Putamen (tissue), 1 donor: ENCODE measurements at places on chromosomes 16 and 17.
A peak's percentile ranks its signal among the peaks of the same experiment; 100 is the strongest.

DNA sequence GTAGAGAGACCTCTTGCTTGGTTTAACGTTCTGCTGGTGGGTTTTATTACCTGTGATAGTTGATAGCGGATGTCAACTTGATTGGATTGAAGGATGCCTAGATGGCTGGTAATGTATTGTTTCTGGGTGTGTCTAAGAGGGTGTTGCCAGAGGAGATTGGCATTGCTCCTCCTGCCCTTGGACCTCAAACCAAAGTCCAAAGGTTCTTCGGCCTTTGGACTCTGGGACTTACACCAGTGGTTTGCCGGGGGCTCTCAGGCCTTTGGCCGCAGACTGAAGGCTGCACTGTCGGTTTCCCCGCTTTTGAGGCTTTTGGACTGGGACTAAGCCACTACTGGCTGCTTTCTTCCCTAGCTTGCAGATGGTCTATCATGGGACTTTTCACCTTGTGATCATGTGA, 17.5 kb upstream of the TNRC6C start:
- DNase-seq, result no peak

GRCh38 chr17:13541032-13541480, 60.7 kb downstream of the HS3ST3A1 start:
- DNase-seq, result no peak

GRCh38 chr17:49342575-49342936, 19.5 kb downstream of the ZNF652 start:
- DNase-seq, result no peak

- DNase-seq, result no peak
These were observed 12.8 kb downstream of the TSPOAP1 start for GRCh38 chr17:58315750-58316149.

DNA sequence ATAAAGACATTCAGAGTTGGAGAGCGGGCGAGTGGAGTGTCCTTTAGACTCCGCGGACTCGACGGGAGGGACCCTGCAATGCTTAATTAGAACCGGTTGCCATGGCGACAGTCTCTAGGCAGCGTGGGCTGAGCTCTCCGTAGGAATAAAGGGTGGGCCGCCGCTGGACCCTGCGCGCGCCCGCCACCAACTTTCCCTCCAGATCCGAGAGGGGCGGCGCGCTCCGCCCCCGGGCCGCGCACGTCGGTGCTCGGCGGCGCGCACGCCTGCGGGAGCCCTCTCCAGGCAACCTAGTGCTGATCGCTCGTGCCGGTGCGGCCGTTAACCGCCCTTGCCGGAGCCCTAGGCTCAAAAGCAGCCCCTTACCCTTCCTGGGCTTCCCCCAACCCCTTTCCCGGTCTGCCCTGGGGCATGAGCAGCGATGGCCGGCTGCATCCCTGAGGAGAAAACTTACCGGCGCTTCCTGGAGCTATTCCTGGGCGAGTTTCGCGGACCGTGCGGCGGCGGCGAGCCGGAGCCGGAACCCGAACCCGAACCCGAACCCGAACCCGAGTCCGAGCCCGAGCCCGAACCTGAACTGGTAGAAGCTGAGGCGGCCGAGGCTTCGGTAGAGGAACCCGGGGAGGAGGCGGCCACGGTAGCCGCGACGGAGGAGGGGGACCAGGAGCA, at the start of gene PPM1E:
TSS of gene PPM1E (plus strand) at position 278 of the 669 bp plus-strand sequence.
- peak; percentile 8 for DNase-seq

- no peak for DNase-seq
These were observed 65.7 kb downstream of the MARF1 start for GRCh38 chr16:15576960-15577958.

DNA sequence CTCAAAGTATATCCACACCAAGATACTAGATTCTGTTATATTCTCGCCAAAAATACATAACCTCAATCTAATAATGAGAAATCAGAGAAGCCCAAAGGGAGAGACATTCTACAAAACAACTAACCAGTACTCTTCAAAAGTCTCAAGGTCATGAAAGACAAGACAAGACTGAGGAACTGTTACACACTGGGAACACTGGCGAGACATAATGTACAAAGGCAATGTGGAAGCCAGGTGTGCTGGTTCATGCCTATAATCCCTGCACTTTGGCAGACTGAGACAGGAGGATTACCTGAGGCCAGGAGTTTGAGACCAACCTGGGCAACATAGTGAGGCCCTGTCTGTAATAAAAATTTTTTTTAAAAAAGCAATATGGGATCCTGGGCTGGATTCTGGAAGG, 85.9 kb downstream of the SPAG9 start:
- DNase-seq, result no peak

- DNase-seq, result no peak
These were observed 29.2 kb upstream of the FASN start for GRCh38 chr17:82127315-82127595.

DNA sequence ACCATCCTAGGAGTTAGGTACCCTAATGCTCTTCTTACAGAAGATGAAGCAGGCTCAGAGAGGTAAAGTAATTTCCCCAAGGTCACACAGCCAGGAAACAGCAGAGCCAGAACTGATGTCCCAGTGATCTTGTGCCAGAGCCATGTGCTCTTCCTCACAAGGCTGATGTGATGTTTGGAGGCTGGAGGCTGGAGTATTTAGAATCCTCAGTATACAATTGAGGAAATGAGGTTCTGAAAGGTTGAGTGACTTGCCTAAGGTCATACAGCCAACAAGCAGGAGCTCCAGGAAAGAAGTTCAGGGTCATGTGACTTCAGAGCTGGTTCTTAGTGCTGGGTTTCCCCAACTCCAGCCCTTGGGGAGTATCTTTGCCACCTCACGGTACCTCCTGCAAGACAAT, 18.5 kb downstream of the ITPRIPL2 start:
- DNase-seq, result no peak

GRCh38 chr16:47481698-47482374, 20.7 kb downstream of the PHKB start:
- DNase-seq, result no peak

DNA sequence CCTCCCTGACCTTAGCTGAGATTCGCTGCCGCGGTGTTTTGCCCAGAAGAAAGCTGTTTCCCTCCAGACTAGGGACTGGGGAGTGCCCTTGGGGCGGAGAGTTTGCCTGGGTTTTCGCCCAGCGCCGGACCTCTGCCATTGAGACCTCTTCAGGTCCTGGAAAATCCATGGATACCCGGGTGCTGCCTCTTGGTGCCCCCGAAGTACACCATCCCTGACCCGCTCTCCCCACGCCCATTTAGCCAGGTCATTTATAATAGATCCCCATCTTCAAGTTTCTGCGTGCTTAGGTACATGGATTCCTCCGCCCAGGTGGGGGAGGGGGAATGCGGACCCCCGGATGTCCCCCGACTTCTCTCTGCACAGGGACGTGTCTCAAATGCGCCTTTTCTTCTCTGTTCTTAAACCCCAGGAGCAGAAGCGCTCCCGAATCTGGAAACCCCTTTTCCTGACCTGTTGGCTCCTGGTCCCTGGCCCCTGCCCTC, 15.0 kb upstream of the CBX8 start:
- no peak for DNase-seq

DNA sequence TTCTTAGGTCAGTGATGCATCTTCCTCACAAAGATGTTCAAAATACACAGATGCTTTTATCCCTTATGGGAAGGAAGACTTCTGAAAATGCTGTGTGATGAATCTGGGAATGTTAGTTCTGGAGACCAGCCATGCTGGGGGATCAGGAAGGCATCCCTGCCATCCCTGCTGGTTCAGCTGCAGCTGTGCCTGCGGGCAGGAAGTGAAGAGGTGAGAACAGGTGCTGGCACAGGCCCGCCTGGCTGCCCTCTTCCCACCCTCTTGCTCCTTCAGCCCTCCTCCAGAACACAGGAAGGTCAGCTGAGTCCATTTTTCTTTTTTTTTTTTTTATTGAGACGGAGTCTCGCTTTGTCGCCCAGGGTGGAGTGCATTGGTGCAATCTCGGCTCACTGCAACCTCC, 15.2 kb downstream of the RAB11FIP3 start:
- DNase-seq, result no peak

DNA sequence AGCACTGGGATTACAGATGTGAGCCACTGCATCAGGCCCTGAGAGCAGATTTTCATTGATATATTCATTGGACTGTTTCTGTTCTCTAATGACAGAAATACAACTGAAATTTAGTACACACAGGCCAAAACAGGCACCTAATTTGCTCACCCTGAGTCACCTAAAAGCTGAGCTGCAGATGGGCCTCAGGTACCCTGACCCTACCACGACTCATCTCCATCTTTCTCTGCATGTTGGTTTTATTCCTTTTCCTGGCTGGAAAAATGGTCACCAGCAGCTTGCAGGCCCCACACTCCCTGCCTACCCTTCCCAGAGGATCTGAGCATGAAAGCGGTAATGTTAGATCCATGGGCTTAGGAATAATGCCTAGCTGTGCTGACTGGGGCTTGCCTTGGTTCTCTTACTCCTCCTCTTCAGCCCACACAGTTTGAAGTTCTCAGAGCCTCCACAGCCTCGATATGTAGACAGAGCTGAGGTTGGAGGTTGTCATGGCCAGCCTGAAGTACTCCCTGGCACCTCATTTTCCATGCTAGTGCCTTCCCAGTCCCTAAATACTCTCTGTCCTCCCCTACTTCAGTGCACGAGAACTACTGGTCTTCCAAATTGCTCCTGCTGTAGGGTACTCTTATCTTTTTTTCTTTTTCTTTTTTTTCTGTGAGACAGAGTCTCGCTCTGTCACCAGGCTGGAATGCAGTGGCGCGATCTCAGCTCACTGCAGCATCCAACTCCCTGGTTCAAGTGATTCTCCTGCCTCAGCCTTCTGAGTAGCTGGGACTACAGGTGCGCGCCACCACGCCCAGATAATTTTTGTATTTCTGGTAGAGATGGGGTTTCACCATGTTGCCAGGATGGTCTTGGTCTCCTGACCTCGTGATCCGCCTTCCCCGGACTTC, 51.1 kb downstream of the CENPV start:
- no peak for DNase-seq

GRCh38 chr17:1568950-1569810, 6.6 kb upstream of the PITPNA start:
- DNase-seq, result no peak

DNA sequence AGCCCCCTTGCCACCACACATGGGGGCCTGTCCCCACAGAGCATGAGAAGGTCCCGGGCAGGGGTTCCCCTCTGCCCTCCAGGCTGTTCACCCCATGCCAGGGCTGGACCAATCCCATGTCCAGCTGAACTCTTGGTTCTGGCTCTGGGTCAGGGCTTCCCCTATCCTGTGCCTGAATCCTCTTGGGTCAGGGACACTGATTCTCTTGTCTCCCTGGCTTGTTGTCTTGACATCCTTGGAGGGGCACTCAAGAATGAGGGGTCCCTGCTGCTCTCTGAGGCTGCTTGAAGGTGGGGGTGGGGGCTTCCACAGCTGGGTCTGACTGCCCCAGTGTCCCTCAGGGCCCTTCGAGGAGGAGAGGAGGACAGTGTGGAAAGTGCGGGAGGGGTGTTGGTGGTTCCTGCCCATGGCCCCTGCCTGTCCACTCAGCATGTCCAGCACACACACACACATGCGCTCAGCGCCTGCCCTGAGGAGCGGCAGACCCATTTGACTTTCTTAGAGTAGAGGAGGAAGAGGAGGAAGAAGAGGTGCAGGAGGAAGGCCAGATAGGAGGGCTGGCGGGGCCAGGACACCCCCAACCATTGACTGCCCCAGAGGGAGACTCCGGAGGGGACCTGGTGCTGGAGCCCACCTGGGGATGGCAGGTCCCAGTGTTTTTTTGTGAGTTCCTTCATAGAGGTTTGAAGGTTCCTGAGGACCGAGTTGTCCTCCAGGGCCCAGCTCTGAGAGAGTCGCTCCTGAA, 47.0 kb downstream of the TNFRSF13B start:
- DNase-seq, result no peak

- DNase-seq, result peak; percentile 39
These were observed 52.3 kb upstream of the ADCY7 start for GRCh38 chr16:50213939-50214519.

- DNase-seq, result no peak
These were observed 20.2 kb upstream of the TVP23A start for GRCh38 chr16:10838621-10839278.

DNA sequence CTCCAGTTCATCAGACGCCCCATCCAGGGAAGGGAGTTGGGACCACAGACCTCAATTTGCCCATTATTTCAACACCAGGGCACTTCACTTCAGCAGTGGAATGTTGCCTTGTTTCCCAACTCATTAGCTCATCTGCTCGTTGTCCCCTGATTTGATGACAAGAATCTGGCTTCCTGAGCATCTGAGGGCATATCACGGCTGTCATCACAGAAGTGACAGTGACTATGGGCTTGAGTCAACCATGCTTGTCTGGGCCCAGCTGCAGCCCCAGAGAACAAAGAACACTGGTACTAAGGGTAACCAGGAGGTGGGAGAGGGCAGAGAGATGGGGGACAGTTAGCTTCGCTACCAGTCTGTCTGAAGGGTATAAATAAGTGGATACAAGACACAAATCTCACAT, 266.0 kb upstream of the SDK2 start:
- peak; percentile 29 for DNase-seq

DNA sequence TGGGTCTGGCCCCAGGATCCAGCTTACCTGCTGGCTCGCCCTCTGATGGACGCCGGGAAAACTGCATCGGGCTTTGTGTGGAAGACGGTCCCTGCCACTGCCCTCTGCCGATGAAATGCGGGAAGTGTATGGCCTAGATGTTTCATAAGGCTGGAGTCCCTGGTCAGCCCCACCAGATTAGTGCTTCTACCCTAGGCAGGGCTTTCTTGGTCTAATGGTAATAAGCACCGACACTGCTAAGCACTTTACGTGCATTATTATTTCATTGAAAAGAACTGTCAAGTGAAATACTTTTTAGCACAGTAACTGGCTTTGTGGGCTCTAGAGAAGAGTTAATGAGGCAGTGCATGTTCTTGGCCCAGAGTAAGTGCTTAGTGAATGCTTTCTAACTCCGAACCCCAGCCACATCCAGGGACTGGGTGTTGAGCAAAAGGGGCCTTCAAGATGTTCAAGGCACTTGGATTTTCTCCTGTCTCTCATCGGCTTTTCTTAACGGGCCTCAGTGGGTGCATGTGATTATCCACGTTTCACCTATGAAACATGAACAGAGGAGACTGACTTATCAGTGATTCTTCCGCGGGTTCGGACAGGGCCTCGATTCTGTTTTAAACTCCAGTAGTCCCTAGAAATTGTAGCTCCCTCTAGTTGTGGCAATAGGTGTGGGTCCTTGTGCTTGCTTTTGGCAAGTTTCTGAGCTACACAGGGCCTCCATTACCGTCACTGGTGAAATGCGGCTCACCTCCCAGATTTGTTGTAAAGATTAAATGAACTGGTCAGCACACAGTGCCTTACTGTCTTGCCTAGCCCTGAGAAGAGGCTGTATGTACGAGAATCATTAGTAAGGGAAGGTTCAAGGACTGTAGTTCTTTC, 6.6 kb downstream of the TRAF4 start:
- DNase-seq, result peak; percentile 90

DNA sequence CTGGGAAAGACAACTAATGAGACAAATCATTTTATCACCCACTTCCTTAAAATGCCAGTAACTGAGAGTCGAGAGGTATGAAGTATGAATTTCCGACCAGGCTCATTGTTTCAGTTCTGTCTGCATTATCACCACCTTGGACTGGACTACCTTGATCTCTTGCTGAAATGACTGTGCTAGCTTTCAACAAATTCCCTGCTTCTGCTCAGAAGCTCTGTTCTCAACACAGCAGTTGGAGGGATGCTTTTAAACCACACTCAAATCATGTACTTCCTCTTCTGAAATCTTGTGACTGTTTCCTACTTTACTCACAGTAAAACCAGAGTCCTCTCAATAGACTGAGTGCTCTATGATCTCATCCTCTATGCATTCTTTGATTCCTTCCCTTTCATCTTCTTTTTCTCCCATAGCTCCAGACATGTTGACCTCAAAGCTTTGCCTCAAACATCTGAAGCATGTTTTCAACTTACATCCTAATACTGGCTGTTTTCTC, 195.8 kb downstream of the KCNJ2 start:
- no peak for DNase-seq
